ENCODE measurements at places on chromosomes 4 and X.

DNA sequence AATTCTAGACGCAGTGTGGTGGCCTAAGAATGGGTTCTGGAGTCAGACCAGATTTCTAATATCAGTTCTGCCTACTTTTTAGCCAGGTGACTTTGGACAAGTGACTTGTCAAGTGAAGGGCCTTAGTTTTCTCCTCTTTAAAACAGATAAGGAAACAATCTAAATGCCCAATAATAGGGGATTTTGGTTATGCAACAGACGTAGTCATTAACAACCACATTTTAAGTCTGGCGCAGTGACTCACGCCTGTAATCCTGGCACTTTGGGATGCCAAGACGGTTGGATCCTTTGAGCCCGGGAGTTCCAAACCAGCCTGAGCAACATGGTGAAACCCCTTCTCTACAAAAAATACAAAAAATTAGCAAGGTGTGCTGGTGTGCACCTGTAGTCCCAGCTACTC is 2.1 kb upstream of the ZMYM3 start:
- DNase-seq = no peak

- no peak for DNase-seq
Measured at GRCh38 chrX:8201896-8202331, 30.8 kb upstream of the VCX2 start.

DNA sequence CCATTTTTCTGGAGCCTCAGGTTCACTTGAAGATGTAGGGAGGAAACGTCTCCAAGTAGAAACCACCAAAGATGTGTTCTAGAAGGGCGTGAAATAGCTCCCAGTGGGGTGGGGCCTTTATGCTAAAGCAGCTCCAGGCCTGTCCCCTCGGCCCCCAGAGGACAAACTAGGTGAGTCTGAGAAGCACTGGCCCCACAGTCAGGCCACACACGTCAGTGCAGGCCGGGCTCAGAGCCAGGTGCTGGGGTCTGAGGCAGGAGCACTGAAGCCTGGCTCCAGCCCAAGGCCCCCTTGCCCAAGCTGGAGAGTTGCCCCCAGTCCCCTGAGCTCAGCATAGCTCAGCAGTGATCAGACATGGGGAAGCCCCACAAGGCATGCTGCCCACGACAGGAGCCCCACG is 95.4 kb upstream of the PSAPL1 start:
- DNase-seq = no peak

GRCh38 chr4:158521484-158522088 is at the start of gene RXFP1:
RXFP1 (plus strand) TSS chr4:158521882; CDS start chr4:158521977, 95 bp downstream.
- no peak for DNase-seq

DNA sequence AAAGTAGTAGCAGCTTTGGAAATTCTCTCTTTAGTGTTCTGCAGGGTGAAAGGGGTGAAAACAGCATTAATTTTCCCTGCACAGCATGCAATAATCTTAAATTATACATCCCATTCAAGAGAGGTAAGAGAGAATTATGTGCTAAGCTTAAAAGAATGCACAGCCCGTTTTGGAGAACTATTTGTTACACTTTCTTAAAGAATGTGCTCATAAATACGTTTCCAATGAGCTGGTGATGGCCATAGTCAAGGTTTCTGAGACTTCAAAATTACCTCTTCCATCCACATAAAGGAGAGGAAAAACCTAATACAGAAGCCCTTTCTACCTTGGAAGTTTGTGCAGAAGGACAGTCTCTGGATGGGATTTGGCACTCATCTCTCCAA is 766.7 kb upstream of the TENM3 start:
- no peak for DNase-seq

GRCh38 chr4:173367946-173368345 is 2.8 kb upstream of the SAP30 start:
- no peak for DNase-seq

DNA sequence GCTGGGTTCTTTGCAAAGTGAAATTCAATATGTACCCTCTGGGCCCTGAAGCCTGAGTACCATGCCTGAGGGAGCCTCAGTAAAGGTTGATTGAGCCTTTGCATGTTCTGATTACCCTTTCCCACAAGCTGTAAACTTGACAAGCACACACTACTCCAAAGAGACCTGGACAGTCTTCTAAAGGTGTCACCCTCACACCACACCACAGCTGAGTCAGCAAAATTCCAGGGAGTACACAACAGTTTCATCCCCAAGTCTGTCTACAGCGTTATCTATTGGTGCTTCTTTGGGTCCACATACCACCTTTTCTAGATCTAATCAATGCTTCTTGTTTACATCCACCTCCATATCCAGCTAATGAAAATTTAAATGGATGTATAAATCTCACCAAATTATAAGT is 180.8 kb downstream of the AMELX start:
- no peak for DNase-seq

DNA sequence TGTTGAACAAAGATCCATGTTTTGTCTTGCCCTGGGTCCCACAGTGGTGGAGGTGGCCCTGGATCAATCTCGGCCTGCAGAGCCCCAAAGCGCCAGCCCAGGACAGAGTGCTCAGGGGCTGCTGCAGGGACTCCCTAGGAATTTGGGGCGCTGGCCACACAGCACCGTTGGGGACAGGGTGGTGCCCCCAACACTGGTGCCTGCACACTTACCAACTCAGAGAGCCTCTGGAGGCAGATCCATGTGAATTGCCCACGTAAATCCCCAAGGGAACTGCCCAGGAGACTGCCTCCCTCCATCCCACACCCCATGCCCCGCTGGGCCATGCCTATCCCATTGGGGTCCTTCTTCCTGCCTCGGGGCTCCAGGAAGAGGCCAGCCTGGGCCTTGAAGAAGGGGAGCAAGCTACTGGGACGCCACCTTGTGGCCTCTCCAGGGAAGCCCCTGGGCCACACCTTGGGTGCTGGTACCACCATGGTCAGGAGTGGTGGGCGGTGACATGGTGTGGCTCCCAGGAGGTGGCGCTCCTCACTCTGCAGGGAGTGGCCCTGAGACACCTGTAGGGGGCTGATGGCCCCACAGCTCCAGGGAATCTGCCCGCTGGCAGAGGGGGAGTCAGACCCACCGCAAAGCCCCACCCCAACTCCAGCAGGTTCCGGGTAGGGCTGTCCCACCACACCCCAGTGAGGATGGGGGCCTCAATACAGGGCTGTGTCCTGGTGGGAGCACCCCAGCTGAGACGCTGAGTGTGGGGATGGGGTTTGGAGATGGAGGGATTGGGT is 22.8 kb downstream of the CFAP99 start:
- DNase-seq = peak; percentile 63

- DNase-seq = no peak
Measured at GRCh38 chr4:129358571-129358970, 262.6 kb downstream of the C4orf33 start.
